Substantia nigra (tissue), 51 donors: ENCODE measurements at places on chromosomes 5 and 9.

- DNase-seq, result no peak
These were observed 185.3 kb downstream of the MAPKAP1 start for GRCh38 chr9:125521462-125522327.

GRCh38 chr5:67350185-67350584 is 153.6 kb upstream of the CD180 start:
- no peak for DNase-seq

DNA sequence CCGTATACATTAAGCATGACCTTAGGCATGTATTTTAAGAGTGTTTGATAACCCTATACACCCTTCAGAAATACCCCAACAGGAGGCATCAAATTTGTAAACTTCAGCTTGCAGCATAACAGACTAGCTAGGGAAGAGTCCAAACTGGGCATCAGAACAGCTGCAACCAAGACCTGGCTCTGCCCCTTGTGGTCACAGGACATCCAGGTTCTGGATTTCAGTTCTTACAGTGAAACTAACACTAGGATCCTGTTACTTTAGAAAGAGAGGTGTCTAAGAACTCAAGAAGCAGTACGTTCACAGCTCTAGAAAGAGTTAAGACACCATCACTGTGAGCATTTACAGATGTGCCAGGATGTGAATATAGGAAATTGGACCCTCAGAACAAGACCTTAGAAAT is 229.8 kb downstream of the BNC2 start:
- DNase-seq, result no peak

- DNase-seq, result no peak
These were observed 292.7 kb downstream of the CWC27 start for GRCh38 chr5:65061250-65061973.

GRCh38 chr5:84306601-84307000 is 78.1 kb downstream of the EDIL3 start:
- no peak for DNase-seq

GRCh38 chr9:126211441-126212074 is 115.1 kb upstream of the MVB12B start:
- no peak for DNase-seq

DNA sequence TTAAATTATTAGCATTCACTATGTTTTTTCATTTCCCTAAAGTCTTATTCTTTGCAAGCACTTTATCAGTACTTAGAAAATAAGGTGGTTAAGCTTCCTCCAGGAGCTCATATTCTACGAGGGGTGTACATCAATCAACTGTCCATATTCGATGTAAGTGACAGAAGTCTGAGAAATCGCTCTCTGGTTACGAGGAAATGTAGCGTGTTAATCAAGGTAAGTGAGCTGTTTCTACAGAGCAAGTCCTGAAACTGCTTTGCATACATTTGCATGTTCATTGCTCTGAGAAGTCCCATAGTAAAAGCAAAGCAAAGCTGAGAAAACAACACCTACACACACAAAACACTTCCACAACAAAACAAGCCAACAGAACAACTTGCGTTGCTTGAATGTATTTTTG is 893.9 kb upstream of the DMAC1 start:
- DNase-seq, result no peak
